ENCODE measurements at places on chromosomes 1 and 21.

DNA sequence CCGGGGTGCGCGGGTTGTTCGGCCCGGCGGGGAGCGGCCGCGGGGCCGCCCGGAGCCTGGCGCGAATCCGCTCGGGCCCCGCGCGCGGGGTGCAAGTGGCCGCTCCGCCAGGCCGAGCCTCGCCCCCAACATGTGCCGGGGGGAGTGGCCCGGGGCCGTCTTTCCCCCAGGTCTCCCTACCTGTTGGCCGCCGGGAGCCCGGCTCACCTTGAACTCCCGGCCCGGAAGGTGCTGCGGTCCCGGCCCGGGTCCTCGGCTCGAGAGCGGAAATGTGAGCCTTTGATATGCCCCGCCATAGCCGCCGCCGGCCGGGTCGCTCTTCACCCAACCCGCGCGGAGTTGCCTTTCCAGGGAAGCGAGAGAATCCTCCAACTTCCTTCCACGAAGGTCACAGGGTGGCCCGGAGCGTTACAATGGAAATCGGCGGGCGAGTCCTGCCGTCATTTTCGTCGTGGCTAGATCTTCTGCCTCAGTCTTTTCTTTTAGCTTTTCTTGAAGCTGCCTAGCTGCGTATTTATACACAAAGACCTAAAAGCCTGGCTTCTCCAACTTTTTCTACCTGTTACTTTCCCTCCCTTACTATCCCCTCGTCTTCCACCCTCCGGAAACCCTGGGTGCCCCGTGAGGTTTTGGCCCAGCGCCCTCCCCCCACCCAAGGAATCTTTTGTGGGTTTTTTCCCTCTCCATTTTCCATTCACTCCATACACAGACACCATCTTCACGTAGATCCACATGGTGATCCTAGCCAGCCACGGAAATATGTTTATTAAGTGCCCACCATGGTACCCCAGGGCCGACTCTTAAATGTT is 867 bp downstream of the PTGFRN start:
- peak; percentile 25 for DNase-seq

- DNase-seq, result no peak
Measured at GRCh38 chr1:188423073-188423472, 1594.3 kb downstream of the PLA2G4A start.

- DNase-seq, result peak; percentile 72
Measured at GRCh38 chr21:36297938-36298572, 21.9 kb upstream of the MORC3 start.

DNA sequence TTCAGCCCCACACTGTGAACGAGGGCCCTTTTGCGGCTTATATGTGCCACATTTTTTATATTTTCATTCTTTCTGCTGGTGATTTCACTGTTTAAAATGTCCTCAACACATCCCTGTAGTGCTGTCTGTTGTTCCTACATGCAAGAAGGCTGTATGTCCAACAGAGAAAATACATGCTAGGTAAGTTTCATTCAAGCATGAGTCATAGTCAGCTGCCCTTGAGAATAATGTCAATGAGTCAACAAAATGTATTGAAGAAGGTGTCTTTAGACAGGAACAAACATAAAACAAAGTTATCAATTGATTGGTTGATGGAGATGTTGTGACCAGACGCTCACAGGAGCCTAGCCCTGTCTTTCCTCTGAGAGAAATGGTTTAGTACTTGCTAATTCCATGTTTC is 553.4 kb downstream of the PLPP3 start:
- no peak for DNase-seq

- no peak for DNase-seq
Measured at GRCh38 chr1:49435291-49435690, 588.5 kb downstream of the AGBL4 start.

- no peak for DNase-seq
Measured at GRCh38 chr1:70436622-70437251, 25.7 kb downstream of the CTH start.

DNA sequence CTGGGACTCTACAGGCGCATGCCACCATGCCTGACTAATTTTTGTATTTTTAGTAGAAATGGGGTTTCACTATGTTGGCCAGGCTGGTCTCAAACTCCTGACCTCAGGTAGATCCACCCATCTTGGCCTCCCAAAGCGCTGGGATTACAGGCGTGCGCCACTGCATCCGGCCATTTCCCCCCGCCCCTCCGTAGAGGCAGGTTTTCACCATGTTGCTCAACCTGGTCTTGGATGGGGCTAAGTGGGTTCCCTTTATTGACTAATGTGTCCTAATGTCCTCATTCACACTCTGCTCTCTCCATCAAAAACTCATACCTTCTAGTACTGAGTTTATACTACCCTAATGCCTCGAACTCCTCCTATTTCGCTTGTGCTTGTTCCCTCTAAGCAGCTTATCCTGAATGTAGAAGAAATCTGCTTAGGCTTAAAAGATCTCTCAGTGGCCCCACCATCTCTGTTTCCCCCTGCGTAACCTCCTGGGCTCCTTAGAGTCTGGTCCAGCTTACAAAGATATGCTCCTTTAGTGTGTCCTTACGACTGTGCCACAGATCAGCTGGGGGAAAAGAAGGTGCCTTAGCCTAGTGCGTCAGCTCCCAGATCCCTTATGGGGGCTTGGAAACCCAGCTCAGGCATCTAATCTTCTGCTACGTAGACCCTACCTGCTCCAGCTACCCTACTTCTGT is 8.0 kb downstream of the GNAT2 start:
- no peak for DNase-seq

GRCh38 chr1:90296327-90296726 is 301.4 kb downstream of the ZNF326 start:
- no peak for DNase-seq

- DNase-seq, result peak; percentile 79
Measured at GRCh38 chr1:10474613-10475507, at the start of gene PEX14. Gene PEX14 (plus strand): TSS chr1:10474950. CDS start chr1:10474967, 17 bp downstream.

- no peak for DNase-seq
Measured at GRCh38 chr1:25561421-25562100, 18.2 kb downstream of the LDLRAP1 start.

- DNase-seq, result no peak
Measured at GRCh38 chr1:151282883-151283725, 1.0 kb downstream of the ZNF687 start.

DNA sequence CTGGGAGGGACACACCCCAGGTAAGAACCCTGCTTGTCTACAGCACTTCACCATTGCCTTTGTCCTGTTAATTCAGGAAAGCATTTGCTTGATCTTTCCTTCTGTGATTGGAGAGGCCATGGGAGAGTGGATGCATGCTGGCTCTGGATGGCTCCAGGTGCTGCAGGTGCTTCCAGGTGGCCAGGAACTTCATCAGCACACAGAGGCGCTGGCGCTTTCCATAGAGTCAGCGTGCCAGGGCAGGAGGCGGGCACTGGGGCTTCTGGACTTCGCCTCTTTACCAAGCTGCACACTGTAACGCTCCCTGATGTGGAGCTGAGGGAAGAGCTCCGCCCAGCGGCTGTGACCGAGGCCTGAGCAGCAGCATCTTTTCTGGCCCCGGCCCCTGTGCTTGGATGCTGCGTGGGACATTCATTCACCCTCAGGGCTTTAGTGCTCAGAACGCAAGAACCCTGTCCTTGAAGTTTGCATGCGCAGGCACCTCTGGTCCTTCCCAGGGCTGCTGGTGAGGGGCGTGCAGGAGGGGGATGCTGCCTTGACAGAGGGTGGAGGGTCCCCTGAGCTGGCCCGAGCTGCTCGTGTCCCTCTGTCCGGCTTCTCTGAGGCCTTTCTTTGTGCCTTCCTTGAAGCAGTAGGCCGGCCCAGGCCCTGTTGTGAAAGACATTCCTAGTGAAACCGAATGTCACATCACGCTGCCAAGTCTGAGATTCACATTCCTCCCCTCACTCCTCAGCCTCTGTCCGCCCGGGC is 1.6 kb upstream of the MX2 start:
- no peak for DNase-seq

DNA sequence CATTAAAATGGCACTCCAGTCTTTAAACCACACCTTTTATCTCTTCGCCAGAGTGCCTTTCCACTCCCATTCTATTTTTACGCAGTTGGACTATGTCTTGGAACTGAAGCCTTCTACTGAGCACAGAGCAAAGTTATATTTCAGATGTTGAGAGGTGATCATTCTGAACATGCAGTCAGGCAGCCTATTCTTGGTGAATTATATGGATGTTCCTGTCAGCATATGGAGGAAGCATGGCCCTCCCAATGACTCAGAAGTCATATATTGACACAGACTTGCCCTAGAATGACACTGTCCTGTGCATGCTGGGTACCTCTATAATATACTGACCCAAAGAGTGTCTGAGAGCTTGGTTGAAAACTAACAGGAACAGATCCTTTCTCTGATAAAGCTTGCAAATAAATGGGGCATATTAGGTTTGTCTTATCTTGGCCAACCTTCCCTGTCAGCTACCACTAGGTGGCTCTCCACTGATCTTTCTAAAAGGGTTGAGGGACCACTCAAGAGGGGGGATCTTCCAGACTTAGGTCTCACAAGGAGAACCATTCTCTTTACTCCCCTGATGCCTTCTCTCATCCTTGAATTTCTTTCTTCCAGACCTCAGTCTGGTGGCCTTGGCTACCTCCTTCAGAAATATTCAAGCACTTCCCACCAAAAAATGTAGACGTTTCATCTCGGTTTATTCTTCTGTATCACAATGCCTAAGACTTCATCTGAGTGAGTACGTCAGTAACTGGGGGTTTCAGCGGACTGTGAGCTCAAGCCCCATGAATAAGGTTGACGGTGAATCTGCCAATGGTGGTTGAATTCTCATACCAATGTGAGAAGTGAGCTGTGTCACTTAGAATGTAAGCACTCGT is 11.8 kb upstream of the ALG14 start:
- peak; percentile 11 for DNase-seq
